ENCODE measurements at places on chromosomes 3 and 15. TPM values are rescaled to one million over a fixed set of nuclear protein-coding genes. Genes with fewer than 3 reads are reported as not detected.

DNA sequence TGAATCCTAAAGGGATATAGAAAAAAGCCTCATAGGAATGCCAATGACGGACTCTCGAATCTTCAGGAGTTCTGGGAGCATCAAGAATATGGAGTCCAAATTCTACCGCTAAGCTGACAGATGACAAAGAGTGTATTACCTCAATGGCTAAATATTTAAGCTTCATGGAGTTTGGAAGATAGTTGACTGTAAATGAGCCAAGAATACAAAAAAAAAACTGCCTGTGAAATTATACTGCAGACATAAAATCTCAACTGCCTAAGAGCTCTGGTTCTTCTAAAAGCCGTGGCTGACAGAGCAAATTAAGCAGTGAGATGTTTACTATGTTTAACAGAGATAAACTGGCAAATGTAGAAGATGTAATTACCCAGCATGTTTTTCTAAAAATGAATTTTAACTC is 140.0 kb downstream of the GADL1 start:
- H3K4me1 ChIP-seq = no peaks in the 10 kb centered on the region
- H3K4me3 ChIP-seq = no peak overlapping the region
- H3K36me3 ChIP-seq = no peaks in the 10 kb centered on the region
- no peak for DNase-seq

DNA sequence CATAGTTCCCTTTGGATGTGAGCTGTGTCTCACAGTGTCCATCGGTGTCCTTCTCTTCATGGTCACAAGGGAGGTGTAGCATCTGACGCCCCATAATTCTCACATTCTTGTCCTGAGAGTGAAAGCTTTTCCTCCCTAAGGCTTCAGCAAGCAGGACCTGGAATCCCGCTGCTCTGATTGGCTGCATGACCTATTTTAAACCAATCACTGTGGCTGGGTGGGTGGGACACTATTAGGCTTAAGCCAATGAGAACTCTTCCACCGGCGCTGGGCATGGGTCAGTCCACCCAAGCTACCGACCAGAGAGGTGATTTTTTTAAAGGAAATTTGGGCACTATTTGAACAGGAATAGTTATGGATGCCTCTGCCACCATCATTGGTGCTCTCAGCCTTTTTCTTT is 385.9 kb downstream of the MFSD1 start:
- H3K4me1 ChIP-seq = peaks cover 6% of the 10 kb centered on the region
- no peak overlapping the region for H3K4me3 ChIP-seq
- no peak for DNase-seq
- H3K27me3 ChIP-seq = no peaks in the 10 kb centered on the region

ECE2 gene
- 1.6 TPM for total RNA-seq

GRCh38 chr3:36900474-36901443 is 44.1 kb downstream of the TRANK1 start:
- H3K27ac ChIP-seq = no peak overlapping the region
- no peak for DNase-seq
- H3K36me3 ChIP-seq = peaks cover 17% of the 10 kb centered on the region
- H3K4me3 ChIP-seq = no peak overlapping the region
- no peaks in the 10 kb centered on the region for H3K27me3 ChIP-seq
- peaks cover 6% of the 10 kb centered on the region for H3K4me1 ChIP-seq

DNA sequence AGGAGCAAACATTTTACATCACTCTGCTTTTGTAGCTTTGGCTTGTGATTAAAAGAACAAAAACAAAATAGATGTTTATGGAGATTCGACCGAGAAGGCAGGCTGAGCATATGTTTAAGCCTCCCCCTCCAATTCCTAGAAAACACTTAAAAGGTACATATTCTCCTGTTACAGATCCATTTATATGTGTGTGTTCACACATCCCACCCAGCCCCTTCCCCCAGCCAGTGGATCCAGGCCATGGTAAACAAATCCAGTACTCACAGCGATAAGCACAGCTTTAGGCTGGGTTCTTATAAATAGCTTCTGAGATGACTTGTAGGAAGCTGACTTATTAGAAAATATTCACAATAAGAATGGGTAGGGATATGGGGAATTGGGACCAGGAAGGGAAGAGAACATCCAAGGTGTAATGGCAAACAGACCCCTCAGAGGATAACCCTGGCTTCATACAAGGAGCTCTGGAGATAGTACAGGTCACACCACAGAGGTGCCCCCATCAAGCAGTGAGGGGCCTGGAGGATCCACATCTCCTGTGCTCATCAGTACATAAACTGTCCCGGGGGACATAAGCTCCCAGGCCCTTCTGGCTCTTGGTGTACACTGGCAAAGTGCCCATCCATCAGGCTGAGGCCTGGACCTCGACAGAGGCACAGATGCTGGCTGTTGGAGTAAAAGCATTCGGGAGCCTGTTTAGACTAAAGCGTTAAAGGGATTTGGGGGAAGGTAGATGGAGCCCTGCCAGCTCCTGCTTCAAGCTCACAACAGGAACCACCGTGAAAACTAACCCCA is 70.0 kb upstream of the UBE2E1 start:
- DNase-seq = no peak
- H3K4me3 ChIP-seq = no peak overlapping the region
- H3K4me1 ChIP-seq = peaks cover 33% of the 10 kb centered on the region
- H3K36me3 ChIP-seq = no peaks in the 10 kb centered on the region
- no peaks in the 10 kb centered on the region for H3K27me3 ChIP-seq

GRCh38 chr15:100784493-100785180 is 95.0 kb upstream of the ALDH1A3 start:
- DNase-seq = peak; percentile 36
- H3K4me3 ChIP-seq = no peak overlapping the region
- no peaks in the 10 kb centered on the region for H3K27me3 ChIP-seq
- no peaks in the 10 kb centered on the region for H3K4me1 ChIP-seq

ZFAND6 gene
- total RNA-seq = 85.1 TPM

- no peaks in the 10 kb centered on the region for H3K36me3 ChIP-seq
- no peak for DNase-seq
- H3K4me1 ChIP-seq = no peaks in the 10 kb centered on the region
- H3K27me3 ChIP-seq = no peaks in the 10 kb centered on the region
- H3K4me3 ChIP-seq = no peak overlapping the region
Observed at GRCh38 chr3:146322216-146322817, 71.4 kb upstream of the PLSCR4 start.

EXOSC7 gene
- 52.5 TPM for total RNA-seq

GRCh38 chr3:33391255-33391995 is 48.8 kb downstream of the UBP1 start:
- no peak overlapping the region for H3K27ac ChIP-seq
- no peaks in the 10 kb centered on the region for H3K27me3 ChIP-seq
- no peaks in the 10 kb centered on the region for H3K4me1 ChIP-seq
- peaks cover 66% of the 10 kb centered on the region for H3K36me3 ChIP-seq
- no peak overlapping the region for H3K4me3 ChIP-seq

- no peak overlapping the region for H3K4me3 ChIP-seq
- peaks cover 7% of the 10 kb centered on the region for H3K4me1 ChIP-seq
- H3K27ac ChIP-seq = no peak overlapping the region
- H3K36me3 ChIP-seq = no peaks in the 10 kb centered on the region
Observed at GRCh38 chr3:39432342-39432741, 25.8 kb downstream of the RPSA start.

GOLGA8R gene
- total RNA-seq = 2.3 TPM

GNAT1 gene
- total RNA-seq = not detected

GRCh38 chr3:39220407-39221140 is 28.2 kb upstream of the XIRP1 start:
- H3K4me1 ChIP-seq = no peaks in the 10 kb centered on the region
- H3K36me3 ChIP-seq = no peaks in the 10 kb centered on the region
- H3K27ac ChIP-seq = no peak overlapping the region
- H3K27me3 ChIP-seq = no peaks in the 10 kb centered on the region
- no peak for DNase-seq

DNA sequence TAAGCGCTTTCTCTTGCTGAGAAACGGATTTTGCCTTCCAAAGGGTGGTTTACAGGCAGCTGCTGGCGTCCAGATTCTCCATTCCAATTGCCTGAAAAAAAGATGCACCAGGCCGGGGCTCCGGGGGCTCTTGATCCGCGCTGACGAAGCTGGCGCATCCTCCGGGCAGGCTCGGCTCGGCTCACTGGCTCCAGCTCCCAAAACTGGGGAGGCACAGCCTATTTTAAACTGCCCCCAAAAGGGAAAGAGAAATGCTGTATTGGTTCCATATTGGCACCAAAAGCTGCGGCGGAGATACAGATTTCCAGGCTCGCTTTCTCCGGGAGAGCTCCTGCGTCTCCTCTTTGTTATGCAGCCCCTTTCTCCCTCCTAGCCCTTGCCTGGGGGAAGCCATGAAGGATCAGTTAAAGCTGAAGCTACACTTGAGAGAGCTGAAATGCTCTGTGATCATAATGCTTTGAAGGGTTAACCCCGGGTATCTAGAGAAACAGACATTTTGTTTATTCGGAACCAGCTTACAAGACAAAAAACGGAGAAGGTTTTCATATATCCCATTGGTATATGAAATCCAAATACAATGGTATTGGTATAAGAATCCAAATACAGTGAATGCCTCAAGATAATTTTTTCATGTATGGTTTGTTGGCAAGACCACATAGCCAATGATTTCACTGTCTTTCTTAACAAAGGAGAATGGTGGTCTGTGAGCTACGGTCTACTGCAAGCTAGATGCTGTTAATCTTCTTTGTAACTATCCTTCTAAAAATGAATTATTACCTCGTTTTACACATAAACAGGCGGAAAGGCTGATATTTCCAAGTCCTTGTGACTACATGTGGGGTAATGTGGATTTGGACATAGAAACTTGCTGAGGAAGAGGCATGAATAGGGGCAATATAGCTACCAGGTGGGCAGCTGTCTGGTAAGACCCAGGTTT is 693 bp downstream of the CD200 start:
- H3K4me3 ChIP-seq = peak overlapping the region; percentile 53
- no peak for DNase-seq
- no peaks in the 10 kb centered on the region for H3K4me1 ChIP-seq
- H3K27ac ChIP-seq = peak overlapping the region; percentile 80
- no peaks in the 10 kb centered on the region for H3K27me3 ChIP-seq

CAMK1 gene
- 16.4 TPM for total RNA-seq

GRCh38 chr15:99209326-99209725 is 40.1 kb downstream of the TTC23 start:
- H3K27me3 ChIP-seq = no peaks in the 10 kb centered on the region
- DNase-seq = no peak
- no peak overlapping the region for H3K4me3 ChIP-seq
- no peaks in the 10 kb centered on the region for H3K36me3 ChIP-seq
- peaks cover 15% of the 10 kb centered on the region for H3K4me1 ChIP-seq

DNA sequence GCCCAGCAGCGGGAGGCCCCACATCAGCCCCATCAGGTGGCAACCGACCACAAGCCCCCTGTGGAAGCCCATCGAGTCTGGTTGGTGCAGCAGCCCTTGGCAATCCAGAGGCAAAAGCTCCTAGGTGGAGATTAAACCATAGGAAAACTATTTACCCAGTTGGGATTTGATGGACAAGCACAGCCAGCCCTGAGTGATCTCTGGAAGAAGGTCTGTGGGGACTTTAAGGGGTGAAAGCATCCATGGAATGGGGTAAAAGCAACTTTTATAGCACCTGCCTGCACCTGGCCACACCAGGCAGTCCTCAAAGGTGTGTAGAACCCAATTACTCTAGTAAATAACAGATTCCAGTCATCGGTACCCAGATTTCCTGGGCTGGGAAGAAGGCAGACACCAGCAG is 206.3 kb downstream of the IGSF11 start:
- H3K4me3 ChIP-seq = no peak overlapping the region
- H3K27ac ChIP-seq = no peak overlapping the region
- no peak for DNase-seq

DNA sequence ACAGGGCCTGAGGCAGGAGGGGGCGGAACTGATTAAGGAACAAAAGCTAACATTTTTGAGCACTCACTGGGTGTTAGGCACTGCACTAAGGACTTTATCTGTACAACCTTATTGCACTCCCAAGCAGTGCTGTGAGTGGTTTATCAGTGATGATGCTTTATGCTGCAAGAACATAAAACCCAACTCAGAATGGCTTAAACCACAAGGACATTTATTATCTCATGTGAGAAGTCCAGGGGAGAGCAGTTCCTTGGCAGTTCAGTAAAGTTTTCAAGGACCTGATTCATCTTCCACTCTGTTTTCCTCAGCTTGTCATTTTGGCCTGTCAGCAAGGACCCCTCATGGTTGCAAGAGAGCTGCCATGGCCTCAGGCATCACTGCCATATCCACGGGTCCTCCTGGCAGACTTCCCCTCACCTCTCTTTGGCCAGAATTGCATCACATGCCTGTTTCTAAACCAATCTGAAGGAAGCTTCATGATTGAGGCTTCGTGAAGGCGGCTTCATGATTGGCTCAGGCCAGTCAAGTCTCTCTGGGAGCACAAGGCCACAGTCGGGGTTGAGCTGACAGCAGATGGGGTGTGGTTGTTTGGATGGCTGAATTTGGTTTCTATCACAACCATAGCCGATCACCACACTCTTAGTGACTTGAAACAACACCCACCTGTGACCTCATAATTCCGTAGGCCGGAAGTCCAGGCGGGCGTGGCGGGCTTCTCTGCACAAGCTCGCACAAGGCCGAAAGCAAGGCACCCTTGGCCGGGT is 15.8 kb downstream of the EFCC1 start:
- H3K27me3 ChIP-seq = no peaks in the 10 kb centered on the region
- H3K36me3 ChIP-seq = no peaks in the 10 kb centered on the region
- peak overlapping the region; percentile 73 for H3K27ac ChIP-seq
- no peaks in the 10 kb centered on the region for H3K4me1 ChIP-seq
- no peak overlapping the region for H3K4me3 ChIP-seq
- peak; percentile 84 for DNase-seq

All from right atrium auricular region (tissue), 2 donors.